Activated naive CD4-positive, alpha-beta T cell treated with anti-CD3 and anti-CD28 coated beads for 36 hours (primary cell): ENCODE measurements at places on chromosomes 12 and 14. TPM values are rescaled to one million over a fixed set of nuclear protein-coding genes. Genes with fewer than 3 reads are reported as not detected.

The DAD1 gene
- total RNA-seq: 219 TPM

DNA sequence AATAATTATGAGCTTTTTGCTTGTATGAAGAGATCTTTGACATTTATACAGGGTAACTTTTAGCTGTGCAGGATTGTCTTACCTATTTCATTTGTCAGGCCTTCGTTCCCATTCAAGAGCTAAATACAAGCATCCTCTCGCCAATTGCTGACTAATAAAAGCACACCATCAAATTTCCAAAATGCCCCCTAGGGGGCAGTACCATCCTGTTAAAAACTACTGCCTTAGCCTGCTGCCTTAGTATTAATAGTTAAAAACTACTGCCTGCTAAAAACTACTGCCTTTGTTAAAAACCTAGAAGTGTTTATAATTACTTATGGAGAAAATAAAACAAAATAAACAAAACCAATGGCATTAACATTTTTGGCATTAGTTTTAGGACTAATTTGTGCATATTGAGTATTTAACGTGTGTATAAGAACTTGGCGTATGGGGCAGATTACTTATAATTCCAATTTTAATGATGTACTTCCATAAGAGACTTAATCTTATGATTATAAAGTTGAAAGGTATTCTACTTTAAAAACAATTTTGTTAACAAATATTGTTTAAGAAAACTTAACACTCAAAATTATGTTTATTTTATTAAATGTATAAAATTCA is 3.0 kb upstream of the IFI27L2 start:
- no peak overlapping the region for H3K4me3 ChIP-seq
- no peak overlapping the region for H3K27ac ChIP-seq
- H3K36me3 ChIP-seq: peaks cover 4% of the 10 kb centered on the region

GRCh38 chr12:105077435-105077834 is 6.8 kb downstream of the ALDH1L2 start:
- DNase-seq: no peak
- H3K4me1 ChIP-seq: no peaks in the 10 kb centered on the region
- no peak overlapping the region for H3K27ac ChIP-seq
- peaks cover 7% of the 10 kb centered on the region for H3K27me3 ChIP-seq

DNA sequence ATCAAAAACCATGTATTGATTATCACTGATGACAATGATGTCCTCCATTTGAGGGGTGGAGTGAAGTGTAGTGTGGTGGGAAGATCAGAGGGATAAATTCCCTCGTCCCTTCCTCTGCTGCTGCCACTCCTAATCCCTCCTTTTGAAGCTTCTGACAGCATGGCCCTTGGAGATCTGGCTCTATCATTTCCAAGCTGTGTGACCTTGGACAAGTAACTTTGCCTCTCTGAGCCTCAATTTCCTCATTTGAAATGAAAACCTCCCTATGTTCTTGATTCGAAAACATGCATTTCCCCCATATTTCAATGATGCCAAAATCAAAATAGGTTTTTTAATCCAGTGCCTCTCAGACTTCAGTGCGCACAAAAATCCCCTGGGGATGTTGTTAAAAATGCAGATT is 231.6 kb downstream of the RBM19 start:
- no peak for DNase-seq
- H3K4me1 ChIP-seq: no peaks in the 10 kb centered on the region
- H3K27ac ChIP-seq: no peak overlapping the region
- H3K4me3 ChIP-seq: no peak overlapping the region
- H3K36me3 ChIP-seq: no peaks in the 10 kb centered on the region

DNA sequence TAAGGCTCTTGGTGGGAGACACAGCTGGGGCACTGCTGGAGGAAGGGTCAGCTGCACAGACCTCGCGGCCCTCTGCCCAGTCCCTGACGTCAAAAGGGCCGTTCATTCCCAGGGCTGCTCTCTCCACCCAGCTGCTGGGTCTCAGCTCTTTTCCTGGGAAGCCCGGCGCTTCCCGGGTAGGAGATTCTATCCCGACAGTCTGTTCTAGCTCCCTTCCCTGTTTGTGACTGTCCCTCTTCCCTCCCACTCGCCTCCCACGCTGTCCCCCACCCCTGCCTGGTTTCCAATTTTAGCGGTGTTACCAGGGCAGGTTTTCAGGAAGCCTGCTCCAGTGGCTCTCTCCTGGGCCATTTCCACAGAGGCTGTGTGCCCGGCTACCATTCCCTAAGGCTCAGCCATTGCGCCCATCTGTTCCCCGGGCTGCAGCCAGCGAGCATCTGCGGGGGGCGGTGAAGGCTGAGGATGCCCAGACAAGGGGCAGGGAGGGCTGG is 186.6 kb downstream of the CACNA1C start:
- H3K27me3 ChIP-seq: peaks cover 11% of the 10 kb centered on the region
- H3K4me3 ChIP-seq: no peak overlapping the region

DNA sequence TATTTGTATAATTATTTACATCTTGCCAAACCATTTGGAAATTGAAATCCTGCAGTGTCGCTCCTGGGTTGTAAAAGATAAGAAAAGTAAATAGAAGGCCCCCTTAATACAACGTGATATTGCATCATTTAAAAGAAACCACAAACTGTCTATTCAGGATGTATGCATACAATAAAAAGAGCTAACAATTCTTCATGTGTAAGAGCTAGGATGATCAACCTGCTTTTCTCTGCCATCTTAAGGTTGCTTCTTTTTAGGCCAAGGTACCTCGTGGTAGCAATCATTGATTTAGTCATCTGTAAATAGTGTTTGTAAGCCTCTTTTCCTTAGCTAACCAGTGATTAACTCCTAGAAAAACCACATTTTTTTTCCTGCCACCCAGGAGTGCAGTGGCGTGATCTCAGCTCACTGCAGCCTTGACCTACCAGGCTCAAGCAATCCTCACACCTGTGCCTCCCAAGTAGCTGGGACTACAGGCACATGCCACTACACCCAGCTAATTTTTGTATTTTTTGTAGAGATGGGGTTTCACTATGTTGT is 3.3 kb upstream of the USP44 start:
- H3K4me1 ChIP-seq: peaks cover 39% of the 10 kb centered on the region
- H3K36me3 ChIP-seq: peaks cover 2% of the 10 kb centered on the region
- H3K27me3 ChIP-seq: no peaks in the 10 kb centered on the region
- no peak for DNase-seq
- H3K4me3 ChIP-seq: no peak overlapping the region

- H3K4me1 ChIP-seq: no peaks in the 10 kb centered on the region
- no peak overlapping the region for H3K27ac ChIP-seq
- DNase-seq: no peak
- no peaks in the 10 kb centered on the region for H3K36me3 ChIP-seq
- H3K4me3 ChIP-seq: no peak overlapping the region
- H3K27me3 ChIP-seq: no peaks in the 10 kb centered on the region
Observed at GRCh38 chr12:38411426-38411825, 94.9 kb downstream of the ALG10B start.

DNA sequence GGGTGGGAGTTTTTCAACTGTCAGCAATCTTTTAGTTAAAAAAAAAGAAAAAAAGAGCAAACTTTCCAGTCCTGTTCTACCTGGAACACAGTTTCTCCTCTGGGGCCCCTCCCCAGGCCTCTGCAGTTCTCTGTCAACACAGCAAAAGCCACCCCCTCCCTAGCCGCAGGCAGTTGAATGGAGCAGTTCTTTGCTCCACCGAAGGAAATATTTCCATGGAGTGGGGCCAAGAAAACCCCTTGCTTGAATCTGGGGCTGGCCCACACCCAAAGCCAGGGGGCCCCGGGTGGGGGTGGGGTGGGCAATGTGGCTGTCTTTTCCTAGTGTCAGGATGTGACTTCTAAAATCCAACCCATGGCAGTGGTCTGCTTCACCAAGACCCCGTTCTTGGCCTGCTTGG is 5.0 kb upstream of the MEG3 start:
- no peak overlapping the region for H3K27ac ChIP-seq
- peaks cover 18% of the 10 kb centered on the region for H3K27me3 ChIP-seq
- peaks cover 6% of the 10 kb centered on the region for H3K4me1 ChIP-seq
- H3K4me3 ChIP-seq: no peak overlapping the region
- no peaks in the 10 kb centered on the region for H3K36me3 ChIP-seq

The ZFHX2 gene
- 0.36 TPM for total RNA-seq

- no peak for DNase-seq
- H3K27ac ChIP-seq: no peak overlapping the region
- no peak overlapping the region for H3K4me3 ChIP-seq
- no peaks in the 10 kb centered on the region for H3K4me1 ChIP-seq
Observed at GRCh38 chr12:1171657-1172408, 180.8 kb downstream of the ERC1 start.
